ENCODE measurements at places on chromosomes 7 and 10.

GRCh38 chr10:3094609-3095036 is 27.3 kb downstream of the PFKP start:
- DNase-seq: no peak

GRCh38 chr7:40673285-40673684 is 538.5 kb downstream of the SUGCT start:
- peak; percentile 76 for DNase-seq

- no peak for DNase-seq
These were observed 29.1 kb downstream of the WDR37 start for GRCh38 chr10:1085258-1085657.

DNA sequence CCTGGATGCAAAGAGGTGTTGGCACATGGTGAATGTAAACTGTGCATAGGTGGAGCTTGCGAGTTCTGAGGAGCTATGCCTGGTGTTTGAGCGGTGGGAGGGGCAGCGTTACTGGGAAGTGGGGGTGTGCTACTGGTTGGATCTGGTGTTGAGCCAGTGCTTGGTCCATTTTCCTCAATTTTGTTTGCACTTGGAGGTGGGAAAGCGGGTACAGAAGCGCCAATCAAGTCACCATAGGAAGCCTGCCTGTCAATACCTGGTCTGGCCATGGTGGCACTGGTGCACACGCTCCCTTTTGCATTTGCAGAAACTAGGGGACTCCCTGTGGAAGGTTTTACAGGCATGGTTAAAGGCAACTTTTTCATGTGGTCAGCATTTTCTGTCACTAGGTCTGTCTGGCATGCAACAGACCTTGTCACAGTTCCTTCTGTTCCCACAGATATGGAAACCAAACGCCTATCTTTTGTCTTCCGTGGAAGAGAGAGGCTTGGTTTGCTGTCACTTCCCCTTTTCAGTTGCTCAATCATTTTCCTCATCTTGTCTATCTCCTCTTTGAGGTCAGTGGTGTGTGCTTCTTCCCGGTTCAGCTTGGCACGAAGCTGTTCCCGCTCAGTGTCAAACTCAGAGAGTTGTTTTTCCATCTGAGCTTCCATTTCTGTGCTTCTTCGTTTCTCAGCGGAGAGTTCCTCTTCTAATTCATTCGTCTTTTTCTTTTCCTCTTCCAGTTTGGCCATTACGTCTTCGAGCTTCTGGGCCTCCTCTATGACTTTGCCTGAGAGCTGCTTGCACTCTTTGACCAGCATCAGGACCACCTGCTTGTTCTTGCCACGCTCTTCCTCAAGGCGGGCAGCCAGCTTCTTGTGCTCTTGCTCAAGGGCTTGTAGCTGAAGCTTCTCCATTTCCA is 81.1 kb downstream of the CTTNBP2 start:
- no peak for DNase-seq

DNA sequence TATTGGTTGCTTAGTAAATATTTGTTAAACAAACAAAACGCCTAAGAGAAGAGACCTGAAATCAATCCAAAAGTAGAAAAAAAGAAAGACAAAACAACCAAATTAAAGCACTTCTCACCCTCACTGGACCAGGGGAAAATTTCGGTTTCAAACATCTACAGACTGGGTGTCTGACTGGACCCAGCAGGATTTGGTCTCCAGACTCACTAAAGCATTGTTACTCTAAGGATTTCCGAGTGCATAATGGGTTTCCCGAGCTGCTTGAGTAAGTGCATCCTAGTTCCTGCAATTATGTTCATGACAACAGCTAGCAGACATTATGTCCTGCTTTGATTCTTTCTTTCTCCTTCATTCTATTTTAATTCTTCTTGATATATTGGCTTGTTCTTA is 51.8 kb upstream of the FAM3C start:
- DNase-seq: no peak

- peak; percentile 57 for DNase-seq
These were observed 3.6 kb upstream of the ARID5B start for GRCh38 chr10:61897671-61898434.

- DNase-seq: no peak
These were observed 35.0 kb upstream of the DGKB start for GRCh38 chr7:14937581-14937980.

DNA sequence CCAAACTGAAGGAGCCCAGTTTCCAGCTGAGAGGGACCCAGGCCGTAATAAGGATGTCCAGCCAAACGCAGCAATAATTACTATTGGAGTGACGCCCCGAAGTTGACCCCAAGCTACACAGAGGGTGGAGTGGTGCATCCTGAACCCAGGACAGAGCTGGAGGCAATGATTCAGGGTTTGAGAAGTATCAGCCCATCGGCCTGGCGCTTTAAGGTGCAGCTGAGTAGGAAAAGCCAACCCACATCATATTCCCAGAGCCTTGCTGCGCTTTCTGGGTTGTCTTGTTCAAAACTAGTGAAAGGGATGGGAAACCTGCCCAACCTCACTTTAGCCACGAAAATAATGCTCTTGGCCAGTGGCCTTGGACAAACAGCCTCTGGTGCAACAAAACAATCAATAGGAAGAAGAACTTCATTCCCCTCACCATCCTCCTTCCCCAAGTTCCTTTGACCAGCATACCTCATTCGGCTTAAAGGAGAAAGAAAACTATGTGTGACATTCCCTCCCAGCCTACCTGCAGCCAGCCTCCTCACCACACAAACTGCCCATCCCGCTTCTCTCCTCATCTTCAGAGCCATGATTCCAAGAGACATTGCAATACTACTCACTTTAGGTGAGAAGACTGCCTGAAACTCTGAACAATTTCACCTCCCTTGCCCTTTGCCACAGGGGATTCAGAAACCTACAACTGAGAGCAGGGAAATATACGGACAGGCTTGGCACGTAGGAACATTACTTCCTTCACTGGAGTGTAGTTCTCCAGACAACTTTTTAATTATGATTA is 217.2 kb upstream of the MKLN1 start:
- DNase-seq: peak; percentile 68

GRCh38 chr10:60853107-60853506 is 74.8 kb downstream of the CDK1 start:
- no peak for DNase-seq

- no peak for DNase-seq
These were observed 86.7 kb downstream of the GFRA1 start for GRCh38 chr10:116186273-116186672.

- no peak for DNase-seq
These were observed 848.1 kb downstream of the PCDH15 start for GRCh38 chr10:53952698-53953630.

GRCh38 chr7:37701769-37702168 is 18.2 kb downstream of the GPR141 start:
- no peak for DNase-seq

- DNase-seq: peak; percentile 77
These were observed 51.8 kb upstream of the FAM133B start for GRCh38 chr7:92641921-92642511.

- no peak for DNase-seq
These were observed 2.2 kb downstream of the PDZD7 start for GRCh38 chr10:101028446-101029337.

- no peak for DNase-seq
These were observed 321.0 kb upstream of the TPK1 start for GRCh38 chr7:145156834-145157233.

GRCh38 chr10:69893271-69893900 is 91.7 kb downstream of the COL13A1 start:
- no peak for DNase-seq

DNA sequence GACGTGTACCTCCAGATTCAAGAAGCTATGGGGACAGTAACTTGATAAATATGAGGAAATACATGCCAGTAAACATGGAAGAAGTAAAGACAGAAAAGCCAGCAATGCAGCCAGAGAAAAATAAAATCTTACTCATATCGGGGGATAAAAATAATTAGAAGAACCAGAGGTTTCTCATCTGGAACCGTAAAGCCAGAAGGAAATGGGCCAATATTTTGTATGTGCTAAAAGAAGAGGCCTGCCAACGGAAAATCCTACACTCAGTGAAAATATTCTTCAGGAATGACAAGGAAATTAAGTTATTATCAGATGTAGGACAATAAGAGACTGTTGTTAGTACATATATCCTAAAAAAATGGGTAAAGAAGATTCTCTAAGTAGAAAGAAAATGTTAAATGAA is 401.2 kb downstream of the CDC14C start:
- no peak for DNase-seq

- no peak for DNase-seq
These were observed 24.0 kb downstream of the SLC25A13 start for GRCh38 chr7:96297876-96298275.

DNA sequence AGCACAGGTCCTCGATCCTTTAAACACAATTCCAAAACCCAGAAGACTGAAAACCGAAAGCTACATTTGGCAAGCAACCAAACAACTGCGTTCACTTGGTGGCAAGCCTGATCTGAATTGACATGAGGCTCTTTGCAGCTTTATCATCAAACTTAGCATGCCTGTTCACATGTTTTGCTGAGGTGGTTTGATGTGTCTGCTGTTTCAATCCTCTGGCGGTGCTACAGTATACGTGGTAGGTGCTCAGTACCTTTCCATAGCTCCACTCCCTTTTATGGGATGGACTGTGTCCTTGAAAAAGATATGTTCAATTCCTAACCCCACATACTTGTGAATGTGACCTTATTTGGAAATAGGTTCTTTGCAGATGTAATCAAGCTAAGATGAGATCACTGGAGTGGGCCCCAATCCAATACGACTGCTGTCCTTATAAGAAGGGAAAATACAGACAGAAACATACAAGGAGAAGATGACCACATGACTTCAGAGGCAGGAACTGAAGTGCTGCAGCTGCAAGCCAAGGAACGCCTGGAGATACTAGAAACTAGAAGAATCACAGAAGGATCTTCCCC is 33.4 kb downstream of the CCDC6 start:
- DNase-seq: peak; percentile 96

- DNase-seq: no peak
These were observed 89.1 kb upstream of the ADO start for GRCh38 chr10:62715383-62715782.

DNA sequence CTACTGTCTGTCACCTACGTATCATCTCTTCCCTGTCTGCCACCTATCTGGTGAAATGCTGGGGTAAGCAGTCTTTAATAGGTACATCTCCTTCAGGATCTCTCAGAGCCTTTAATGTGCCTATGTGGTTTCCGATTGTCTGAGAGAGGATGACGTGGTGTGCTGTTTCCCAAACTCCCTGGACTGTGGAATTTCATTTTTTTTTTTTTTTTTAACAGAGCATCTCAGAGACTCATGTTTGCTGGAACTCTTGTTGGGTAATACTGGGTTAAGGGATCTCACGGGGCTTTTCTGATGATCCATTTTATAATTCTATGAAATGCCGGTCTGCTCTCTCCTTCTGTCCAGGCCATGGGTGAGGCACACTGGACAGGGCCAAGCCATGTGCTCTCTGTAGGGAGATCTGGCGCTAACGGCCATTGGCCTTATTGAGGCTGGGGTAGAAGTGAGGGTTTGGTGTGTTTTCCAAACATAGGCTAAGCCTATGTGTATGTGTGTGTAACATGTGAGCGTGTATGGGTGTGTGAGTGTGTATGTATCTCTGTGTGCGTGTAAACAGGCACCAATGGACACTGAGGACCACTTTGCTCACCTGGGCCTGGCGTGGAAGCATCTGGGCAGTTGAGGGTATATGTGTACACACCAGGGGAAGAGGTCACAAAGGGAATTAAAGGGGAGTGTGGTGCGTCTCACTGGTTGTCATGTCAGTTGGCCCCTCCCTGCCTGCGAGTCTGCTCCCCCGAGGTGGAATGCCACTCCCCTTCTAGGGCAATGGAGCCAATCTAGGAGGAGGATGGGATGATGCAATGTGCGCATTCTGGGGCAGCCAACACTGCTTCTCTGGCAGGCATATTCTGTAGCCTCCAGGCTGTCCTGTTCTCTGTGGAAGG is 7.8 kb downstream of the ADRA2A start:
- DNase-seq: no peak

- no peak for DNase-seq
These were observed 8.7 kb upstream of the VDAC2 start for GRCh38 chr10:75201793-75202307.

- DNase-seq: no peak
These were observed 25.4 kb downstream of the KAT6B start for GRCh38 chr10:74851831-74852230.

GRCh38 chr7:2476298-2476697 is at the start of gene GRIFIN:
GRIFIN (minus strand) TSS chr7:2476398; CDS start chr7:2476383, 15 bp downstream.
- no peak for DNase-seq

- no peak for DNase-seq
These were observed at the start of gene RPA3 for GRCh38 chr7:7718492-7718891. RPA3 (minus strand) TSS chr7:7718607; CDS start chr7:7640418, 78,189 bp downstream.

DNA sequence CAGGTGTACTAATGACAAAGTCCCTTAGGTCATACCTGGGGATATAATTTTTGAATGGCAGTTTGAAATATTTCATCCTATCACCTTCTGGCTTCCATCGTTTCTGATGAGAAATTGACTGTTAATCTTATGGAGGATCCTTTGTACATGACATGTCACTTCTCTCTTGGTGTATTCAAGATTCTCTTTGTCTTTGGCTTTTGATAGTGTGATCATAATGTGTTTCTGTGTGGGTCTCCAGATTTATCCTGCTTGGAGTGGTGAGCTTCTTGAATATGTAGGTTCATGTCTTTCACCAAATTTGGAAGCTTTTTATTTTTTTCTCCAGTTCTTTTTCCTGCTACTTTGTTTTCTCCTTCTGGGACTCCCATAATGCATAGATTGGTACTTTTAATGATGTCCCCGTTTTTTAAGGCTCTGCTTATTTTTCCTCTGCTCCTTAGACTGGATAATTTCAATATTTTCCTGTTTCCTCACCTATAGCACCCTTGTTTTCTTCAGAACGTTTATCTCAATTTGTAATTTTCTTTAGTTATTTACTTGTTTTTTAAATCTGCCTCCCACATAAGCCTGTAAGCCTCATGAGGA is 4.4 kb downstream of the RBM33 start:
- DNase-seq: no peak

- DNase-seq: peak; percentile 60
These were observed 4.0 kb upstream of the HECW1 start for GRCh38 chr7:43108255-43109011.

DNA sequence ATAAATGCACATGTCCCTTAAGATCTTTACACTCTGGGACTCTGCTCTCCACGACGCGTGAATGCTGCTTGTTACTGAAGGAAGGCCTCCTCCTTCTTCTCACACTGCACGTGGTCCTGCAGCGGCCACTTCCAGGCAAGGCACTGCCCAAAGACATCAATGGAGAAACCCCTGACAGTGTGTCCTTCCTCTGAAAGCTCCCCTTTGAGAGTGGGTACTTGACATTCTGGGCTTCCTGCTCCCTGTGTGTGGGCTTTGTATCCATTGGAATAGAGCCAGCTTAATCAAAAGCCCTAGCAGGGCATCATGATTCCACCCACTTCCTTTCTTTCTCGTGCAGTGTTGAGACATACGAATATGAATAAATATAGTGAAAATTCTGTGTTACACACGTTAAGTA is 69.7 kb upstream of the STK17A start:
- no peak for DNase-seq

- no peak for DNase-seq
These were observed 373.7 kb upstream of the MKI67 start for GRCh38 chr10:128499956-128500355.
